ENCODE measurements at places on chromosomes 6 and 20.

DNA sequence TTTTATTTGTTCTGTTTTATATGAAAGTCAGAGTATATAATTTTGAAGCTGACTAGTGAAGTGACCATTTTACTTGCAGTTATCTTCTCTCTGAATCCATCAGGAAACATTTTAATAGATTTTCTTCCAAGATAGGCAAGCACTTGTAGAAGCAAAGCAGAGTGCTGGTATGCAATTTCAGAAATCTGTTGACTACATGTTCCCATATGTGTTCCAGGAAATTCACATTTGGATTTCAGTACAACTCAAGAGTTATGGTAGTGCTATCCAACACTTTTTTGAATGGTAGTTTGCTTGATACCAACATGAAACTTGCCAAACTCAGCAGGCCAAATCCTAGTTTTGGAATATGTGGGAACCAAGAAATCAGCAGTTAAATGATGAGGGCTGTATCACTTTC is 94.0 kb downstream of the CENPW start:
- no peak for DNase-seq

DNA sequence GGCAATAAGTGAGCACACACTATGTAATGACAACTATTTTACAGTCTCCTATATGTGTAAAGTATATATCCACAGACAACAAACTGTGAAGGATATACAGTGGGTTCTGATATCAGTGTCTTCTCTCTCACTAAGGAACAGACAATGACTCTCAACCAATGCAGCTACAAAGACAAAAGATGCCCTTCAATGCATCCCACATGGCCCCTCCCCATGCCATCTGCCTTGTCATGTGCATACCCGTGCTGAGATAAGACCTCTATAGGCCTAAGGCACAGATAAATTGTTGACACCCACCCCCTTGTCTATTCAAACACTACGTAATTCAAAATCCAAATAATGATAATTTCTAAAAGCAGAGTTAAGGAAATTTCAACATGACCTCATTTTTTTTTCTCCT is 1123.5 kb upstream of the MAP3K7 start:
- DNase-seq = no peak

- DNase-seq = no peak
These were observed 42.9 kb downstream of the GPX5 start for GRCh38 chr6:28568515-28569108.

GRCh38 chr6:63862486-63863198 is 227.0 kb downstream of the PHF3 start:
- DNase-seq = no peak

- DNase-seq = no peak
These were observed 54.2 kb downstream of the BCAS4 start for GRCh38 chr20:50848846-50849673.

DNA sequence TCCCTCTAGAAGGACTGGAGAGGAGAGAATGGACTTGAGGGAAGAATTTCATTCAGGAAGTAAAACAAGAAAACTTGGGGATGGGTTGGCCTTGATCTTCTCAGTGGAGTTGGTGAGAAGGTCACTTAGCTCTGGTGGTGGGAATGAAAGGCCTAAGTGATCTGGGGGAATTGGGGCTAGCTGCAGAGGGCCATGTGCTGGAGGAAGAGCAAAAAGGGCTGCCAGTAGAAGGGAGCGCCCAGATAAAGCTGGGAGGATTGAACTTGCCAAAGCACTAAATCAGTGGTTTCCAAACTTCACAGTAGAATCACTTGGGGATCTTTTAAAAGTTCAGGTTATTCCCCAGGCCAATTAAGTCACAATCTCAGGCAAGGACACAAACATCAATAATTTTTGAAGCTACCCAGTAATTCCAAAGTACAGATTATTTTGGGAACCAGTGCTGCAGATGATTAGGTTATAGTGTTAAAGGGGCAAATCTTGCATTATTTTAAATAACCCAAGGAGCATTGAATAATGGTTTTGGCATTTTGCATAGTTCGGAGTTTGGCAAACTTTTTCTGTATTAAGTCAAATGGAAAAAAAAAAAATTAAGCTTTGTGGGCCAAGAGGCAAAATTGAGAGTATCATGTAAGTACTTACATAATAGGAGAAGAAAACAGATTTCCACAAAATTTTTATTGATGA is 36.5 kb upstream of the RFPL4B start:
- peak; percentile 24 for DNase-seq

- DNase-seq = no peak
These were observed 114.3 kb upstream of the BTN3A2 start for GRCh38 chr6:26250698-26251044.

- no peak for DNase-seq
These were observed 19.6 kb downstream of the DYNLT1 start for GRCh38 chr6:158624684-158625682.

DNA sequence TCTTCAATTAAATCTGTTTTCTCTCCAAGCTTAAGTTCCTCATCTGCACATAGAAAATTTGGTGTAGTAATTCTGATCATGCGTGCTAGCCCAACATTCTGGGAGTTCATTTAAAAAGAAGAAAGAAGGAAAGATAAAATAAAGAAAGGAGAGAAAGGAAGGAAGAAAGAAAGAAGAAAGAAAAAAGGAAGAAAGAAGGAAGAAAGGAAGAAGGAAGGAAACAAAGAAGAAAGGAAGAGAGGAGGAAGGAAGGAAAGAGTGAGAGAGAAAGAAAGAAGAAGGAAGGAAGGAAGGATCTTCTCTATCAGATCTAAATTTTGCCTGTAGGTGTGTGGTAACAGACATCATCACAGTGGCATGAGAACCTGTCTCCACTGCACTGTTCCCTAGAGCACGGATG is 16.2 kb downstream of the SLPI start:
- no peak for DNase-seq

DNA sequence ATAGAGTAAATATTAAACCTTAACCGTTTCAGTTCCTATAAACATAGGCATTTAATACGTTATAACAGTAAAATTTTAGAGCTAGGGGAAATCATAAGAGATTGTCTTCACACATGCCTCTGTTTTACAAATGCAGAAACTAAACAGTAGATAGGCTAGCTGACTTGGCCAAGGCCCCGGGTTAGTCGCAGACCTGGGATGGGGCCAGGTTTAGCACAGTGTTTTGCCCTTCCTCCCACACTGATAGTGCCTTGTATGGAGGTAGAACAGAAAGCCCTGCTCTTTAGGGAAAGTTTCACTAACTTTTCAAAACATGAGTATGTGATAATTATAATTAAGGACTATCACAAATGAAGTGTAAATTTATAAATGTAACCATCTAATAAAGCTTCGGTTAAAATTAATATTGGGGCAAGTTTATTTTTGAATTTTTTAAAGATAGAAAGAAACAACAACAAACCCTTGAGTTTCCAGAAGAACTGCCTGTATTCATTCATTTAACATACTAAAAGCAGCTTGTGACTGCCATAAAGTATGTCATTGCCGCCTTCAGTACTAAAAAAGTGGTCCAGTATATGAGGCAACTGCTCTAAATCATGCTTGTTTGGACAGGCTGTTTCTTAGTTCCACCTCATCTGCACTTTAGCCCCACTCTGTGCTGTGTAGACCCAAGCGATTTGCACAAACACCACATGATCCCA is 62.5 kb upstream of the LOC128125822 start:
- DNase-seq = peak; percentile 4

- DNase-seq = no peak
These were observed 43.6 kb upstream of the IYD start for GRCh38 chr6:150325066-150325772.

DNA sequence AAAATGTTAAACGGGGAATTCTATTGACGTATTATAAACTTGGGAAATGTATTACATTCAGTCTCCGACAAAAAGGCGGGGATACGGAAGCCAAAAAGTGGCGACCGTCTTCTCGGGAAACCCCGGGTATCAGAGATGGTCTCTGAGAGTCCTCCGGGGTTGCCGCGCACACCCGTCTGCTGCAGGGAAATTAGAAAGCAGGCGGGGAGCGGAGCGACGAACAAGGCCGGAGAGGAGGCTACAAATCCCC is 1.5 kb downstream of the SALL4 start:
- DNase-seq = no peak

- peak; percentile 97 for DNase-seq
These were observed 251.0 kb downstream of the UST start for GRCh38 chr6:148997865-148998264.

DNA sequence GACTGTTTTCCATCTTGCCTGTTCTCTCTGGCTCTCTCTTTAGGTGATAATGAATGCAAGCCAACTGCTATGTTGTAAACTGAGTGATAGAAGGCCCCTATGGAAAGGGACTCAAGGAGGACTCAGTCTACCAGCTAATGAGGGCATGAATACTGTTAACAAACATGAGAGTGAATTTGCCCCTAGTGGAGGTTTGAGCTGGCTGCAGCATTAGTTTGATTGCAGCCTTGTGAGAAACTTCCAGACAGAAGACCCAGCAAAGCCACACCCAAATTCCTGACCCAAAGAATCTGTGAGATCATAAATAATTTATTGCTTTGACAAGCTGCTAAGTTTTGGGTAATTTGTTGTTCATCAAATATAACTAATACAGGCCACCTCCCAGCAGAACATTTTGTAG is 50.0 kb upstream of the PLCB1 start:
- DNase-seq = peak; percentile 23

GRCh38 chr20:481167-481566 is 18.8 kb upstream of the TBC1D20 start:
- DNase-seq = no peak

GRCh38 chr6:35363293-35363750 is 21.0 kb downstream of the PPARD start:
- DNase-seq = peak; percentile 65

GRCh38 chr6:143952060-143952778 is 55.8 kb downstream of the PLAGL1 start:
- no peak for DNase-seq

- no peak for DNase-seq
These were observed 86.6 kb downstream of the SLC16A10 start for GRCh38 chr6:111173946-111174345.

GRCh38 chr20:10922506-10922905 is 248.7 kb upstream of the JAG1 start:
- peak; percentile 25 for DNase-seq

DNA sequence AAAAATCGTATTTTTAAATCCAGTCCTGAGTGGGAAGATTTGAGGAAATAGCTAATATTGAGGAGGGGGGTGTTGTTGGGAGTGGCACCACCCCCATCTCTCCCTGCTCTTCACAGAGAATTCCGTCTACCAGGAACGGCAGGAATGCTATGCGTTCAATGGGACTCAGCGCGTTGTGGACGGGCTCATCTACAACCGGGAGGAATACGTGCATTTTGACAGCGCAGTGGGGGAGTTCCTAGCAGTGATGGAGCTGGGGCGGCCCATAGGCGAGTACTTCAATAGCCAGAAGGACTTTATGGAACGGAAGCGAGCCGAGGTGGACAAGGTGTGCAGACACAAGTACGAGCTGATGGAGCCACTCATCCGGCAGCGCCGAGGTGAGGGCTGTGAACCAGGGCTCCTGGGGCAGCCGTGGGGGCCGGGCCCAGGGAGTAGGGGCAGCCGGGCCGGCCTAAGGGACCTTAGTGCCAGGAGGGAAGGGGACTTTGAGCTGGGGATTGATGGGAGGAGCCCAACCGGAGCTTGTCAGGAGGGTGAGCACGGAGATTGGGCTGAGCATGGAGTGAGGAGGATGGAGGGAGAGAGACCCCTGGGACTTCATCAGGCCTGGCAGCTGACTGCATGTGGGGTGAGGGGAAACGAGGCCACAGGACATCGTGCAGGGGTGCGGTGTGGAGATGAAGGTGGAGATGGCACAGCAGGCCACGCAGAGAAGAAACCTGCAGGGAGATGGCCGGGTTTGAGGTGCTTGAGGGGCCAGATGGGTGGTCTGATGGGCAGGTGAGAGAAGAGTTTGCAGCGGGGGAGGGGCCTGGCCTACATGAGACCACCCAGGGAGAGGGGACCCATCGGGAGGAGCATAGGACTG is 41.3 kb downstream of the HLA-DPB1 start:
- no peak for DNase-seq

GRCh38 chr20:25476106-25477013 is 68.9 kb downstream of the GINS1 start:
- DNase-seq = no peak

- DNase-seq = no peak
These were observed 30.6 kb downstream of the ELMO2 start for GRCh38 chr20:46375771-46376170.

GRCh38 chr6:3026791-3027626 is 27.3 kb downstream of the NQO2 start:
- DNase-seq = peak; percentile 4

DNA sequence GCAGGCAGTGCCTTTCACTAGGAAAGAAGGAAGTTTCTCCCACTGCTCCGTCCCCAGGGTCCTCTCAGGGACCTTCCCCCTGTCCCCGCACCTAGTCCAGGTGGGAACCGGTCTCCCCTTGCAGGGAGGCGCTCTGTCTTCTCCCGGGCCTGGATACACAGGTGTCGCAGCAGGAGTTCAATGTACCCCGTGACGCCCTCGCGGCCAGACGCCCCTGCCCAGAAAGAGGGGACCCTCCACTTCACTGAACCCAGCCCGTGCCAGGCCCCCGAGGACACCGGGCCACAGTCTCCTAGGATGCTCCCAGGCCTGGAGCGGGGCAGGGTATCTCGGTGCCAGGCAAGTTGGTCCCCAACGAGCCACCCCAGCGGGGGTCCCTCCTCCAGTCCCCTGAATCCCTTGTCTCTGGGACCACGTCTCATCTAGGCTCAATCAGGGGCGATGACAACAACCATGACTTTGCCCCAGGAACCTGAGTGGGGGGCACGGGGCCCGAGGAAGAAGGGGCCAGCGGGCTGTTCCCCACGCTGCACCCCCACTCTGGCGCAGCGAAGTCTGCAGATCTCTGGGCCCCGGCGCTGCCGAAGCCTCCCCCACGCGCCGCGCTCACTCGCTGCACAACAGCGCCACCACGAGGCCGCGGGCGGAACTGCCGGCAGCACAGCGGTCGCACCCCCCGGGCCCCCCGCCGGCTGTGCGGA is 103.0 kb downstream of the EDN3 start:
- no peak for DNase-seq

- DNase-seq = no peak
These were observed 28.9 kb downstream of the ELMO2 start for GRCh38 chr20:46377518-46377917.

GRCh38 chr6:74041420-74041819 is 345.4 kb downstream of the CD109 start:
- no peak for DNase-seq

GRCh38 chr6:170439366-170440361 is 113.4 kb downstream of the PSMB1 start:
- DNase-seq = no peak

DNA sequence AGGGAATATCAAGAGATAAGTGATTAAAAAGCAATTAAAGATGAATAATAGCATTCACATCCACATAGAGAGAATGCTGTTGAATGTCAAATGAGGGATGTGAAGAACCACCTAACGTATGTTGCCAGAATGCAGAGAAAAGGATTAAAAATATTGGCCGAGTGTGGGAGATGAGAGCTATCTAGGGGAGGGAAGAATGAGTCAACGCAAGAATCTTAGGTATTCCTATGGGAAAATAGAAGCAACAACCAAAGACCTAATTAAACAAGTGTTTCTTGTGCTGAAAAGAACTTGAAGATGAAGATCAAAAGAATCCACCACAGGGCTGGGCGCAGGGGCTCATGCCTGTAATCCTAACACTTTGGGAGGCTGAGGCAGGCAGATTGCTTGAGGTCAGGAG is 12.2 kb upstream of the RSPH3 start:
- peak; percentile 16 for DNase-seq

Data from AG10803 (cell line).